Activated CD4-positive, alpha-beta T cell treated with anti-CD3 and anti-CD28 coated beads for 1 hour (primary cell): ENCODE measurements at places on chromosomes 16 and 17.

- DNase-seq = no peak
These were observed 22.5 kb upstream of the MYO1D start for GRCh38 chr17:32899236-32900013.

GRCh38 chr17:62778990-62779681, 29.0 kb downstream of the MARCHF10 start:
- DNase-seq = no peak

GRCh38 chr16:63200940-63201339, 1164.7 kb upstream of the CDH8 start:
- no peak for DNase-seq

DNA sequence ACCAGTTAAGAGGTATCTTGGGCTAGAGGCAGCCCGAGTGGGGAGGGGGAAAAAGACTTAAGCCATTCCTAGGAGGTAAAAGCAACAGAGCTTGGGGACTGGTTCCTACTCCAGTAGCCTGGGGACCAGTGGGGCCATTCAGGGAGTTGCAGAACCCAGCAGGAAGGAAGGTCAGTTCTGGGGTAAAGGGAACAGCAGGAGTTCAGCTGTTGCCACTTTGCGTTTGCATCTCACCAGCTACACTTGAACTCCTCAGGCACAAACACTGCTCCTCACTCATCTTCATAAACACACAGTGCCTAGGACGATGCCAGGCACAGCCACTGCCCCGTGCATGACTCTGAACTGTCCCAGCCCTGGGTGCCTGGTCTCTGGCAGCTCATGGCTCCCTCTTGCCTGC, 4.0 kb downstream of the HAP1 start:
- no peak for DNase-seq

GRCh38 chr17:70338946-70339354, 169.6 kb downstream of the KCNJ2 start:
- no peak for DNase-seq

- DNase-seq = no peak
These were observed 50.7 kb downstream of the RNF213 start for GRCh38 chr17:80311216-80311827.

DNA sequence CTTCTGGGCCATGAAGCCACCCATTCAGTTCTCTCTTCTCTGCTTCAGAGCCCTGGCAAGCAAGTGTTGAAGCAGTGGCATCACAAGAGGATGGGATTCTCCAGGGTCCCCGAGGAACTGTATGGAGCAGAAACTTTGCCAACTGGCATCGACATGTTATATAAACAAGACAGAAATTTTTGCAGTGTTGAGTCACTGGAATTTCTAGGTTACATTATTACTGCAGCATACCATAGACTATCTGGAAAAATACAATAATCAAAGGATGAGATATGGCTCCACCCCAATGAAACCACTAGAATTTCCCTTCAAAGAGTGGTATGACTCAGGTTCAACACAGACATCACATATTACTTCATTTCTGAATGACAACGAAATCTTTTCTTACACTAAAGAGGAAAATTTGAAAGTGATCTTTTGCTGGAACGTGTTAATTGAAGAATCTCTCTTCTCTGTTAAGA, 343.0 kb upstream of the DYNLRB2 start:
- no peak for DNase-seq

GRCh38 chr16:46908540-46909372, 24.6 kb downstream of the GPT2 start:
- DNase-seq = peak; percentile 40

- no peak for DNase-seq
These were observed 510.4 kb downstream of the KCNJ18 start for GRCh38 chr17:22202702-22203101.

DNA sequence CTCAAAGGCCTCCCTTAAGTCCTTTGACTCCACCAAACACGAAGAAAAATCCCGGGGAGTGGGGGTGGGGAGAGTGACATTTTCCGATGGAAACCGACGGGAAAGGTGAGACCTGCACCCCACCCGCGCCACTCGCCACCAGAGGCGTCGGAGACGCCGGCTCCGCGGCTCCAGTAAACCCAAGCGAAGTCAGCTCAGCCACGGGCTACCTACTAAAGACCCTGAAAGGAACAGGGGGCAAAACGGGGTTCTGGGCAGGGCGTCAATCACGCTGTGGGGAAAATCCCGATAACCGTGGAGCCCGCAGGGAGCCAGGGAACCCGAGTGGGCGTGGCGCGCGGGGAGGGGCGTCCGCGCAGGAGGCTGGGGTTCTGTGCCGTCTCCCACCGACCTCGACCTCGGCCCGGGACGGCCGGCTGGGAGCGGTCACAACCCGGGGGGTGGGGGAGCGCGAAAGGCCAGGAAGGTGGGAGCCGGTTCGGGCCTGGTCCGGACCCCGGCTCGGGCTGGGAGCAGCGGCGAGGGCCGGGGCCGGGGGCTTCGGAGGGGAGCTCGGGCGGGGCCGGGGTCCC, 565 bp downstream of the WDR45B start:
- DNase-seq = peak; percentile 26

DNA sequence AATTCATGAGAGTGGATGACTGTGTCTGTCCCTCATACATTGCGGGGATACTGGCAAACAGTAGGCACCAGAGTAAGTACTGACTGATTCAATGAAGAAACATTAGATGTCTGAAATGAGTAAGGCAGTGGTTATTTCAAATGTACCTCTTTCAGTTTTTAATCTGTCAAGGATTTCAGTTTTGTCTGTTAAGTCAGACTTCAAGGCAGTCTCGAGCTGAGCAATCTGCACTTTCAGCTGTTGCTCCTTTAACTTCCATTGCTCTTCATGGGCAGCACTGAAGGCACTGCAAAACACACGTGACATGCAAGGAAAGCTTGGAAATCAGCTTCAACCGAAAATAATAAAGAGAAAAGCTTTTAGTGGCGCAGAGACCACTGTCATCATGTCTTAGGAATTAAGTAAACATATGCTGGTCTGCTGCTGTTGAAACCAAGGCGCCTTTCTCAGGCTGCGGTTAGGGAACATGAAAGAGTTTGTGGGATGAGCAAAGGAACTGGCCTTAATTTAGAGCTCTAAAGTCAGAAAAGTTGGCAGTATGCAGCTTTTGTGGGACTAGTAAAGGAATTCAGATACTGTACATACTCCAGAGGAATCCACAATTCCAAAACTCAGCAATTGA, 38.8 kb downstream of the RPGRIP1L start:
- DNase-seq = no peak

GRCh38 chr16:83989300-83989699, 21.3 kb downstream of the NECAB2 start:
- DNase-seq = no peak

GRCh38 chr17:60960398-60961065, 282.9 kb downstream of the BCAS3 start:
- no peak for DNase-seq

DNA sequence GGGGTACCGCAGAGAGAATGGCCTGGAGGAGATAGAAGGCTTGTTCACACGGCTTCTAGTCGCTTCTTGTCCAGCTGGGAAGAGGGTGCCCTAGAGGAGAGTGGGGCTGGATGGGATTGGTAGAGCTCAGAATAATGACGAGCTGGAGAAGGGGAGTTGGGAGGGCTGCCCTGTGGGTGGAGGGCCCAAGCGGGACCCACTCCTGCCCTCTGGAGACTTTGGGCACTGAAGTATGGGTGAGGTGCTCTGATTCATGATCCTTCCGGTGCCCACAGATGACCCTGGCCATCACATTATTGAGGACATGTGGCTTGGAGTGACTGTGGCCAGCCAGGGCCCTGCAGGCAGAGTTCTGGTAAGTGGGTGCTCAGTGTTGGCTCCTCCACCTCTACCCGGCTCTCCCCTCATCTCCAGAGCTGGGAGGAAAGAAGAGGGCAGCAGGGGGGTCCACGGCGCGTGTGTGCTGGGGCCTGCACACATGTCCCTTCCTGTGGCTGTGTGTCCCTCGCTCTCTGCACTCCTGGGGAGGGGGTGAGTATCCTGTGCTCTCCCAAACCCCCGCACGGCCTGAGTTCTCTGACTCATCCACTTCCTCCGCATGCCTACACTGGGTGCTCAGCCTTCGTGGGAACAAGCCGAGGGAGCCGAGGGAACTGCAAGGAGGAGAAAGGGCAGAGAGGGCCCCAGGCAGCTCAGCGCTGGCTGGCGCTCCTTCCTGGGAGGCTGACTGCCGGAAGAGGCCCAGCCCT, 8.5 kb downstream of the ITGA3 start:
- DNase-seq = no peak

DNA sequence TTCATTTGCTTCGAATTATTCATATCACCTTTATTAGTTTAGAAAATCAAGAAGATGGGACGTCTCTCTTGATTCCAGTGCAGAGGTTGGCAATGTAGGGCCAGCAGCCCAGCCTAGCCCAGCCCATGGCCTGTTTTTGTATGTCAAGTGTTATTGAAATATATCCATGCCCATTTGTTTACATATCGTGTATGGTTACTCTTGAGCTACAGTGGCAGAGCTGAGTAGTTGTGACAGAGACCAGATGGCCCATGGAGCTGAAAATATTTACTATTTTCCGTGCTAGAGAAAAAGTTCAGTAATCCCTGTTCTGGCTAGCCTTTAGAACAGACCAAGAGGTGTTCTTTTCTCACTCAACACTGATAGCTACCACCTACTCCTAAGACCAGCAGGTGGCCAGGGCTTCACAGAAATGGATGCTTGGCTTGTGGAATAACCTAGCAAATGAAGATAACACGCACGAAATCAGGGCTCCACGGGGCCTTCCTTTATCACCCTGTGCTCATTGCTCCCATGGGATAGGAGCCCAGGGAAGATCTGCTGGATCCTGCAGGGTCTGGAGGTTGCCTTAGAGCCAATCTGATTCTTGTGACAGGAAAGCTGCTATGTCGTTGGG, 123.2 kb upstream of the ANKFN1 start:
- DNase-seq = no peak

DNA sequence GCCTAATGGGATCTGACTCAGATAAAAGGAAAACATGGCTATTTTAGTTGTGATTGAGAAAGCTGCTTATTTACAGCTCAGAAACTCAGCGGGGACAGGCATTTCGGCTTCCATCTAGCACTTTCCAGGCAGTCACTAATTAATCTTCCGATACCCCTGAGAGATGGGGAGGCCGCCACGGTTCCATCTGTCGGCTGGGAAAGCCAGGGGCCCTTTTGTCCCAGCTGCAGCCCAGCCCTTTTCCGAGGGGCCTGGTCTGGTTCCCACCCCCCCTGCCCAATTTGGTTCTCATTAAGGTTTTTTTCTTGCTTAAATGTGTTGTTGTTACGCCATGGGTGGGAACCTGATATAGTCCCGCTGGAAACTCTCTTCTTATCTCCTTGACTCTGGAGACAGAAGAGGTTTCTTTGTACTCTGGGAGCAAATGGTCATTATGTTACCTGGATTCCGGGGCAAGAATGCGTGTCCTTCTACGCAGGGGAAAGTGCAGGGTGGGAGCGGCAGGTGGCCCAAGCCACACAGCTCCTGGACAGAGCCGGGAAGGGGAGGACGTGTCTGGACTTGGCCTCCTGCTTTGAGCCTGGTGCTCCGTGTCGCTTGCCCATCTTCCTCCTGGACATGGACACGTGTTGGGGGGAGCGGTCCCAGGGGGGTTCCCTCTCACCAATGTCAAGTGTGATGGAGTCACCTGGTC, 50.9 kb upstream of the GSE1 start:
- DNase-seq = no peak

DNA sequence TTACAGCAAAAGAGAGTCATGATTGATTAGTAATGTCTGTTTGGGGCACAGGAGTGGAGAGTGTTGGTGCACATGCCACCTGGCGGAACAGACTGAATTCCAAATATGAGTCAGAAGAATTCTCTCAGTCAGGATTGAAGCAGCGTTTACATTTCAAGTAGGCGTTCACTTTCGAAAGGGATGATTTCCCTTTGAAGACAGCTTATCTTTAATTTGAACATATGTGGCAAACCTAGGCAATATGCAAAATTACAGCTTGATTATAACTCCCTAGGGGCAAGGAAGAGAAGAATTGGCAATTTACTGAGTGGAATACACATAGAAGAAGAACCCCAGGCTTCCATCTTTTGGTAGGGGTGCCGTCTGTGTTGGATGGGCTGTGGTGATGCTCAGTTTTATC, 235.8 kb downstream of the HAPSTR1 start:
- no peak for DNase-seq

- DNase-seq = no peak
These were observed 62.6 kb downstream of the KSR1 start for GRCh38 chr17:27518545-27519521.

GRCh38 chr17:55582897-55583296, 71.6 kb upstream of the SMIM36 start:
- DNase-seq = no peak

DNA sequence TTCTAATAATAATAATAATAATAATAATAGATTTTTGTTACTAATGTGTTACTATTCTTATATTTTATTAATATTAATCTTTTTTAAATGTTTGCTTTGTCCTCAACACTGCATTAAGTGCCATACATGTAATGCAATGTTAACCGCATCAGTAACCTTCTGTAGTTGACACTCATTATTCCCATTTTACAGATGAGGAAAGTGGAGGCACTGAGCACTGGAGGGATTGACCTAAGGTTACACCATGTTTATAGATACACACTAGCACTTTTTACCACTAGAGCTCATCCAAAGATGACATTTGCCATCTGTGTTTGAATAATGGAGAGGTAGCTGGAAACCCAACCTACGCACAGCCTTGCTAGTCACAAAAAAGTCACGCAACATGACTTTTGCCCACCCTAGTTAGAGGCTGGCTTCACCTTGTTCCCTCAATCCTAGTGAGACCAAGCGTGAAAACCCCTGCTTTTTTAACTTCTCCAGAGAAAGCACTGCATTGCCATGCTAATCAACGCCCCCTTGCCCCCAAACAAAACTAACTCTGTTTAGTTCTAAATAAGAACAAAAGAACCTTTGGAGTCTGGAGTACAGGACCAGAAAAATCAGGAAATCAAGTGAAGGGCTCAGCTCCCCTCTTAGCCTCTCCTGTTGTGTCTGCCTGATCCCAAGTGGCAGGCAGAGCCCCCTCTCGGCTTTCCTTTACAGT, 2.3 kb downstream of the ARSG start:
- no peak for DNase-seq

DNA sequence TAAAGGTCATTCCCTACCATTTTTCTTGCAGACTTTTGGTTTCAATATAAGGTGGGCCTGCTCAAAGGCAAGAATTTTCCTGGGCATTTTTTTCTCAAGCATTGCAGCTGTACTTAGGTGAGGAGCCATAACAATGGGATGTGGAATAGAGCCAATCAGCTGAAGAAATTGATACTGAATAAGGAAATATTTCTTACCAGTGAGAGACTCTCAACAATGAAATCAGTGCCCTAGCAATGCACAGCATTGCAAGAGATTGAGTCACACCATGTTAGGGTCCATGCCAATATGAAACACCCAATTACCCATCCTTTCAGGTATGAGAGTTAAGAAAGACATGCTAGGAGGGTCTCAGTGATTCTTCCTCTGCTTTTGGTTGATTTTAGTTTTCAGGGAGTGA, 237.6 kb downstream of the SOX9 start:
- DNase-seq = no peak
